ENCODE measurements at places on chromosomes 5 and 9.

DNA sequence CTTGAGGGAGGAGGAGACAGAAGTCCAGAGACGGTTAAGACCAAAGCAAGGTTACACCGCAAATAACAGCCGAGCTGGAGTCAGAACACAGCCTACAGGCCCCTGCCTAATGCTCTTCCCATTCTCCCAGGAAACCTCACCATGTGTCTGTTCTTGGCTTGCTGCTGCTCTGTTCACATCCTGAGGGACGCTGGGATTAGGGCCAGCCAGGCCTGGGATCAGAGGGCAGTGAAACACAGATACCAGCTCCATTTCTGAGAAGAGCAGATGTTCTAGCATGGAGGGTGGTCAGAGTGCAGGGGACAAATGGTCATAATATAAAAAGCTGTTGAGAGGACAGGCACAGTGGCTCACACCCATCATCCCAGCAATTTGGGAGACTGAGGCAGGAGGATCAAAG, 124.8 kb upstream of the LARP1 start:
- DNase-seq, result no peak

- DNase-seq, result no peak
Measured at GRCh38 chr9:130852801-130853200, 17.7 kb downstream of the ABL1 start.

GRCh38 chr9:125992557-125992956, 245.4 kb downstream of the PBX3 start:
- DNase-seq, result no peak

DNA sequence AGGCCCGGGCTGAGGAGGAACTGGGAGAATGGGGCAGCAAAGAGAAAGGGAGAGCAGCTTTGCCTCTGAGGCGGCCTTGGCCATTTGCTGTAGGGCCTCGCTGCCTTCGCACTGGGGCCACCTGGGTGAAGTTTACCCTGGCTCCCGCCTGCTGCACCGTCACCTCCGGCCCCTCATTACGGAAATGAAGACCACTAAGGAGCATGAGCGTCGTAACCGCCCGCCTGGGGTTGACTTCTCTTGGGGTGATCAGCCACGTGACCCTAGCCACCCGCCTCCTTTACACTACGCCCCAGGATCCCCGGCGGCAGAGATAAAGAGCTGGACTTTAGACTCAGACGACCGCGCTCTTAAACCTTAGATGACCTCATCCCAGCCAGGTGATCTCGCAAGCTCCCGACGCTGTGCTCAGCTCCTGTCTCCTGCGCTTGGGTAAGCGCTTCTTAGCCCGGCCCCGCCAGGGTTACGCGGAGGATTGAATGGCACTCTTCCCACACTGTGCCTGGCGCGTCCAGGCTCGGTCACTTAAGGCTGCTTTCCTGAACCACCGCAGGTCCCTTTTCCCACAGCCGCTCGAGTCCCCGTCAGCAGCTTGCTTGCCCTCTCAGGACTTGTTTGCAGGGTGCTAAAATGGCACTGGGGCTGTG, 107.9 kb upstream of the LARP1 start:
- no peak for DNase-seq

DNA sequence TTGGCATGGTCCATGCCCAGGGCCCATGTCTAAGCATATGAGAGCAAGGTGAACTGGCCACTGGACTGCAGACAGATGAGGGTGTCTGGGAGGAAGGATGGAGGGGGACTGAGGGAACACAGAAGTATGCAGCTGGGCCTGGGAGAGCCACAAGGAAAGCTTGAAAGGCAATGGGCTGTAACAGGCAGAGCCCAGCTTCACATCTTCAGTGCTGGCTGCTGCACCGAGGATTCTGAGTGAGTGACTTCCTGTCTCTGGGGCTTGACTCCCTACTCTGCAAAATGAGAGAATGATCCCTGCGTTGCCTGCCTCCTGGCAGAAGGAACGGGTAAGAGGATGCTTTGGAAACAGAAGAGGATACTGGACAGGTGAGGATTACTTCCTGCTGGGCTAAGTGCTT, 29.0 kb downstream of the COL15A1 start:
- no peak for DNase-seq

GRCh38 chr9:82513976-82514735, 525.6 kb downstream of the SPATA31D1 start:
- no peak for DNase-seq

DNA sequence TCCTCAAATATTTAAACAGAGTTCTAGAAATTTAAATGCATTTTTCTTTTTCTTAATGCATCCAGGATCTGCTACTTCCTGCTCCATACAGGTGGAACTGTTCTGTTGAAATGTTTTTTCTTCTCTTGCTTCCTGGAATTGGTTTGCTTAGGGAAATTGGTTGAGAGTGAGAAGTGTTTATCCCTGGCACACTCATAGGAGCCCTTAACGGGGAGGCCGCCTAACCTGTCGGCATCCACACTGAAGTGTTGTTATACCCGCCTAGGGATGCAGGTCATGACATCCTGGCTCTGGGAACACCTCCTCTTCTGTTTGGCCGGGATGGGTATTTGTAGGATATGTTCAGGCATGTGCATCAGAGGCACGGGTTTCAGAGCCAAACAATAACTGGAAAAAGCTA, 239.7 kb downstream of the GADD45G start:
- DNase-seq, result no peak

- DNase-seq, result no peak
Measured at GRCh38 chr9:15294604-15295003, 12.4 kb downstream of the TTC39B start.

DNA sequence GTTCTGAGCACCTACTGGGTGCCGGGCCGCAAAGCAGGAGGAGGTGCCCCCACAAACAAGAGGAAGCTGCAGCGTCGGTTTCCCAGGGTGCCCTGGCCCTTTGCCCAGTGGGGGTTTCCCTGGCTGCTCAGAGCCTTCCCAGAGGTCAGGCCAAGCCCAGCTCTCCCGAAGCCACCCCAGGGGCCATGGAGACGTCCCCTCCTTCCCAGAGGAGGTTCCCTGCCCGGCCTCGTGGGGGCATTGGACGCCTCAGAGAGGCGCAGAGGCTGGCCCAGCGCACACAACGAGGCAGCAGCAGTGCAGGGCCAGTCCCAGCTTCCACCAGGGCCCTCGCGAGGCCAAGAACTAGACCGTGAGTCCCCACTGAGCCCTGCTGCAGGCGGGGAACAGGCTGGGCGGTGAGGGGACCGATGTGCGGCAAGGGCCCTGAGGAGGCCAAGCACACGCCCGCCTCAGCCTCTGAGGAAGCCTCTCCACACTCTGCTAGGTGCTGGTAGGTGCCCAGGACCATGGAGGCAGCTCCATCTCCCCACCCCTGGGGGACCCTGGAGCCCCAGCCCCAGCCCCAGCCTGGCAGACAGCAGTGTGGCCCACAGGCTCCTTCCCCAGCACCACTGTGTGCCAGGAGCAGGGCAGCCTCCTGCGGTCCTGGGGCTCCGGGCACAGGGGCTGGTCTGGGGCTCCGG, 7.0 kb downstream of the DIPK1B start:
- DNase-seq, result no peak

- DNase-seq, result no peak
Measured at GRCh38 chr9:11701706-11702105, 991.5 kb upstream of the TYRP1 start.

GRCh38 chr9:94929369-94929756, 202.9 kb downstream of the AOPEP start:
- no peak for DNase-seq

DNA sequence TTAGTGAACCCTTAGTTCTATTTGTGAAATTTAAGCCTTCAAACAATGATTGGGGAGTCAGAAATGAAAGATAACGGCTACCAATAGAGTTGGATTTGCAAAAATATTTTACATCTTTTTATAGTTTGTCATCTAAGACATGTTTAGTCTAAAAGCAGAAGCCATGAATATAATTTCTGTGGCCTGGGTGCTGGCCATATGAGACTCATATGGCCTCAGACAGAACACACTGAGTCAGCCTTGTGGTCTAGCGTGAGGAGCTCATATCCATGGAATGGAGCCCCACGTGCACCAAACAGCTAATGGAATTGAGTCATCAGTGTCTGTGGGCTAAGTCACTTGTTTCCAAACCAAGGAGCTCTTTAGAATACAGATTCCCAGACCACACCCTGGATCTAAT, 240.7 kb upstream of the NREP start:
- DNase-seq, result no peak

GRCh38 chr5:69188811-69189161, 597 bp upstream of the CENPH start:
- no peak for DNase-seq

GRCh38 chr9:2655411-2655901, 33.9 kb downstream of the VLDLR start:
- DNase-seq, result peak; percentile 2

GRCh38 chr5:76954383-76954763, 1.5 kb downstream of the CRHBP start:
- no peak for DNase-seq

DNA sequence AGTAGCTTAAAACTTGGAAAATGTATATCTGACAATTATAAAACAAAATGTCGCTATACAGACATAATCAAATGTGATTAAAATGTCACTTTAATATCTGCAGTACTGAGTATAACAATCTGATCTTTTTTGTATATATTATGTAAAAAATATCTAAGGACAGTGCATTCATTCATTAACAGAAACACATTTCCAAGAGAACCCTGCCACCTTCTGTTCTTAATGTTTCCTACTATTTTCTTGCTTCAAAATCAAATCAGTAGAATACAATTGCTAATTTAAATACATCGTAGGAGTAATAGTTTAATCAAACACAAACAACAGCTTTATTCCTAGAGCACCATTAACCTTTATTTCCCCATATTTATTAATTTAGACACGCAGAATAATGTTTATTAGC, 142.6 kb upstream of the ST8SIA4 start:
- DNase-seq, result no peak

DNA sequence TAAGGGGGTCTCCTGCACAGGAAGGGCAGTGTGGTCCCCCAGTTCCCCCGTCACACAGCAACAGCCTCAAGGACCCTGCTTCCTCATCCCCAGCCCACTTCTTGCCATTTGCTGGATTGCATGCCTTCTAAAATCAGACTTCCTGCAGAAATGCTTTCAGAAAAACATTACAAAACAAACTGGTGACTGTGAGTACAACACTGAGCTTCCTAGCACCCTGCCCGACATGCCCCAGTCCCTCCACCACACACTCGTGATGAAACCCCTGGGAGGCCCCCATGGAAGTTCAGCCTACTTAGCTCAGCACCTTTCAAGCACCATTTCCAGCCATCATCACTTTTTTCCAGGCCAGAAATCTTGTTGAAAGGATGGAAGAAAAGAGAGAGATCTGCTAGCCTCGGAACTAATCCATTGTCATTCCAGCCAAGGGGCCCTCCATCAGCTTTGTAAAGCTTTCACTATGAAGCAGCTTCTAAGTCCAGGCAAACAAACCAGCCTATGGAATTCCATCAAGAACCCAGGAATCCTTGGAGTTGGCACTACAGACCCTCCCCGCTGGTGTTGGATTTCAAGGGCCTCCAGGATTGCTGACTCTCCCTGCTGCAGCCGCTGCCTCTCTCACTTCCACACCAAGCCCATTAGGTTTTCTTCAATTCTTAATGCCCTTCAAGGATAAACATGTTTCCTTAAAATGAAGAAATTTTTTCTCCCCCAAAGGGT, 114.6 kb downstream of the C5orf15 start:
- no peak for DNase-seq

DNA sequence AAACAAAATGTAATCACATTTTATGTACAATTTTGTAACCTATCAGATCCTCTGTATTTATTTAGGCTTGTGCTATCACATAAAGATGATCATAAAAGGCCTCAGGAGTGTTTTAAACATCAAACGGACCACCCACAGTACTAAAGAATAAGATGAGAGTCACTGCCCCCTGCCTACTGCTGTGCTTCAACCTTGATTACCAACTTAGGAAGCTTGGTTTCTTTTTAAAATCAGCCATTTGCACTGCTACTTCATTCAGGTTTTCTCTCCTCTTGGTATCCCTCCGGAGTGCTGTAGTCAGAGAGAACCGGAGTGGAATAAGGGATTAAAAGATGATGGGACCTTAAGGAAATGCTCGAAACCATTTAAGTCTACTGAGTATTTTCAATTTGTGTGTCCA, 6.9 kb downstream of the C7 start:
- DNase-seq, result no peak

GRCh38 chr5:158133369-158133768, 274.4 kb upstream of the CLINT1 start:
- no peak for DNase-seq

GRCh38 chr5:102901424-102902134, 146.5 kb downstream of the PAM start:
- no peak for DNase-seq

DNA sequence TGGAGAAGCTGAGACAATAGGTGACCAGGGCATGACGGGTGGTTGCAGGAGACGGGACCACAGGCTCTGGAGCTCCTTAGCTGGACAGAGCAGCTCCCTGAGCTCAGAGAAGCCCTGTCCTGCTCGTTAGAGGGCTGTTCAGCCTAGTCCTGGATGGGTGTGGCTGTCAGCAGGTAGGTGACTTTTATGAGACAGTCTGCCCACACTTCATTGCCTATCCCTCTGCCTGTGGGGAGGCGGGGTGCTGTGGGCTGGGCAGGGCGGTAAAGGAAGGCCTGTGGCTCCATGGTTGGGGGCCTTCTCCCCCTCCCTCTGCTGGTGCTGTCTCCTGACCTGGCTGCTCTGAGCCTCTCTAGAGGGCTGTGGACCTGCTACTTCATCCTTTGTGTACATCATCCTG, 134.6 kb downstream of the RXRA start:
- DNase-seq, result no peak

GRCh38 chr5:99169309-99169708, 240.5 kb upstream of the CHD1 start:
- no peak for DNase-seq

DNA sequence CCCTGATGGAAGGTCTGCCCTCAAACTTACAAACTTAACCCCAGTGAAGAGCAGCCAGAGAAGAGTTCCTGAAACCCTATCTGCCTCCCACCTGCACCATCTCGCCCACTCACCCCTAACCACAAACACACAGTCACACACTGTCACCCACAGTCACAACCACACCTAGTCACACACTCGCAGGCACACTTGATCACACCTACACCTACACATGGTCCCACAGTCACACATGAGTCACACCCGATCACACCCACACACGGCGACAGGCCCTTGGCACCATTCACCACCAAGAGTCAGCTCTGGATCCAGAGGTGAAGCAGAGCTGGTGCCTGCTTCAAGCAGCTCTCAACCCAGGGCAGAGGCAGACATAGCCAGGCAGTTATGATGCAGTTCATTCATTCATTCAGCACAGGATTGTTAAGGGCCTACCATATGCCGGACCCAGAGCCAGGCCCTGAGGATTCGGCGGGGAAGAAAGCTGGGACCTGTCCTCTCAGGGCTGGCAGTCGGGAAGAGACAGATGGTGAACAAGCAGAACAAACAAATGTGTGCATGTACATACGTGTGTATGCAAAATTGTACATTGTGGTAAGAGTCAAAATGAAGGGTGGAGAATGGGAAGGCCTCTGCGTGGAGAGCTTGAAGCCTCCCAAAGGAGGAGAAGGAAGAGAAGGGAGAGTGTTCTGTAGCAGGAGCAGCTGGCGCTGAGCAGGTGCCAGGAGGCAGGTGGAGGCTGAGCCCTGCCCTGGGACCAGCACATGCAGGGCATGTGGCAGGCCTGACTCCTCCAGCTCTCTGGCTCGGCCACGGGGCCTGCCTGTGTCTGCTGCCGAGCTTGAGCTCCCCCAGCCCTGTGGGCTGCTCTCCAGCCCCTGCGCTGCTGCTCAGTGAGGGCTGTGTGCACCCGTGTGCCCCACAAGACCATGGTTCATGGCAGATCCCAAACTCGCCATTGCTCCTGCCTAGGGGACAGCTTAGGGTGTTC, 6.4 kb downstream of the TSPAN17 start:
- DNase-seq, result peak; percentile 90
